ENCODE measurements at places on chromosomes 2 and 18.

DNA sequence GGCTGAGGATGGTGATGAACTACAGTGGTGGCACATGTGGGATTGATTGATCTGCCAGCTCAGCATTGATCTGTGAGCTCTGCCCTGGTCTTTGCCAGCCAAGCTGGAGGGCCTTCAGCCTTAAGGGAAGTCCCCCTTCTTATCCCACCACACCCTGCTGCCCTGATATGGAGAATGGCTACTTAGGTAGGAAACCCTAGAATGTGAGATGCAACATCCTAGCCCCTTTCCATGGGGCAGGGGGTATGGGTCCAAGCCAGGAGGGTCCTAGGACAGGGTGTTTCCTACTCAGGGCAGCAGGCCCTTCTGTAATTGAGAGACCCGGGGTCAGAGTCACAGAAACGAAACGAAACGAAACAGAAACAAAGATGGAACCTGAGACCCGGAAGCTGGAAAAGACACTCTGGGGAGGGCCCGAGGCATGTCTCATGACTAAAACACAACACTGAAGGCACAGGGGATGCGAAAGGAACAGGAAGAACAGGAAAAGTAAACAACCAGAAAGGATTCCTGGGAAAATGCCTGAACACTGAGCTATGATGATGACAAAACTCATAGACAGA is 16.9 kb upstream of the SULT1C2 start:
- DNase-seq: no peak

DNA sequence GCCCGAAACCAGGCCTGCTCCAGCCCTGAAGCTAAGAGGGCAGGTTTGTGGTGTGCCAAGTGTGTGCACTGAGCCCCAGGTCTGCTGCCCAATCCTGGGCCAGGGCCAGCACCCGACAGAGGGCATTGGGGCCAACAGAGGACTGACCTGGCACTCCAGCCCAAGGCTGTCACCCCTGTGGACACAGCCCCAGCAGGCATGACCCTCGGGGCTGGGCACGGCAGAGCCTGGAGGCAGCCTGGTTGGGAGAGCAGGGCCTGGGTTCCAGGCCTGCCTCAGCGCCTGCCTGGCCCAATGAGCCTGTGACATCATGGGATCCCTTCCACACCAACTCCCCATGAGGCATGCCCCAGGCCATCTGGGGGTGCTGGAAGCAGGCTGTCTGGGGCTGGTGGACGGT is 10.8 kb upstream of the SNED1 start:
- DNase-seq: no peak

DNA sequence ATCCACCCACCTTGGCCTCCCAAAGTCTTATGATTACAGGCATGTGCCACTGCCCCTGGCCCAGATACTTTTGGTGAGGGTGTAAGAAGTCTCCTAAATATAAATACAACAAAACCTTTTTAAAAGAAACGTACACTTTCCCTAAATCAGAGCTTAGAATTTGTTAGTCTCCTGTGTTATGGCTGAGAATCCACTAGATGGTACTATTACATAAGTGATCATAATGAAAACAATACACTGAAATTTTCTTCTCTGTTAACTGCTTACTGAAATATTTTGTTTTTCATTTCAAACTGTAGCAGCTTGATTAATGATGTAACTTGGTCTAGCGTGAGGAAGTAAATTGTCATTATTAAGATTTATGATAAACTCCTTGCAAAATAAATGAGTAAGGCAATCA is 74.8 kb upstream of the FAM98A start:
- no peak for DNase-seq

DNA sequence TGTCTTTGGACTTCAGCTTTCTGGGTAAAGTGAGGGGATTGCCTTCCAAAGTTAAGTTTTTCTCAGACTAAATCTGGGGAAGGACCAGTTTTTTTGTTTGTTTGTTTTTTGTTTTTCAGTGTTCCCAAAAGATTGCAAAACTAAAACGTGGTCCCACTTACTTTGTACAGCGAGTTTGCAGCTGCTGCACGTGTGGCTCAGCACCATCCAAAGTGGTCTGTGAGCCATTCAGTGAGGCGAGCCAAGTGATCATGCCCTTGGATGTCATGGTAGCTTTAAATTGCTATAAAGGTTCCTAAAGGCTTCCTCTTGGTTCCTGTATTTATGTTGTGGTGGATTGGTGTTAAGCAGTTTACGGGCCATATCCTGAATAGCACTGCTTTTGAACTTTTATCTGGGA is 23.0 kb downstream of the TET3 start:
- DNase-seq: no peak

DNA sequence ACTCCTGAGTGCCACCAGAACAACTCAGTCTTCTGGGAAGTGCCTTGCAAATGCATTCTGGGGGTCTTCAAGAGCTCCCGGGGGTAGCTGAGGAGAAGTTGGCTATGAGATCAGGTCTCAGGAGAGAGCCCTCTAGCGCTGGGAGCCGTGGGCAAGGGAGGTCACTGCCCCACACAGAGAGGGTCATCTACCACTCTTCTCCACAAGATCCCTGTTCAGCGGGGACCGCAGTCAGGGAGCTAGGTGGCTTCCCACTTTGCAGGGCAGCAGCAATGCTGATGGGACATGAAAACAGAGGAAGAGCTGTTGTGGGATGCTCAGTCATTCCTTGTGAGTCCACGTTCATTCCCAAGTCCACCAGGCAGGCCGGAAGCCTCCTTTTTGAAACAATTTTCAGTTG is 66.6 kb downstream of the ACKR3 start:
- DNase-seq: no peak

- DNase-seq: no peak
Observed at GRCh38 chr2:123916531-123916930, 108.6 kb upstream of the CNTNAP5 start.

DNA sequence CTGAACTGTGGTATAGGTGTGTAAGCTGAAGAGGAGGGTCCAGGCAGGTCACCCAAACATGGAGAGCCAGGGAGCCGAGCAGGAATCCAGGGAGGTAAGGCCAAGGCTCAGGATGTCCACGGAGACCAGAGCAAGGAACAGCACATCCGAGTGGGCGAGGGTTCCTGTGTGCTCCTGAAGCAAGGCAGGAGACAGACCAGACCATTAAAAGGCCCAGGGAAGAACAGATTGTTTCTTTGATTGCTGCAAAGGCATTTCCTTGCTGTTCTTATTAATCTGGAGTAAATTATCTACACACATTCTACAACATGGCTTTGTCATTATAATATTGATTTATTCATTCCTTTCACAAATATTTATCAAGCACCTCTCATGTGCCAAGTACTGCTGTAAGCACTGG is 50.1 kb upstream of the SPTBN1 start:
- no peak for DNase-seq

- DNase-seq: no peak
Observed at GRCh38 chr2:171389325-171389724, 44.5 kb downstream of the METTL8 start.

DNA sequence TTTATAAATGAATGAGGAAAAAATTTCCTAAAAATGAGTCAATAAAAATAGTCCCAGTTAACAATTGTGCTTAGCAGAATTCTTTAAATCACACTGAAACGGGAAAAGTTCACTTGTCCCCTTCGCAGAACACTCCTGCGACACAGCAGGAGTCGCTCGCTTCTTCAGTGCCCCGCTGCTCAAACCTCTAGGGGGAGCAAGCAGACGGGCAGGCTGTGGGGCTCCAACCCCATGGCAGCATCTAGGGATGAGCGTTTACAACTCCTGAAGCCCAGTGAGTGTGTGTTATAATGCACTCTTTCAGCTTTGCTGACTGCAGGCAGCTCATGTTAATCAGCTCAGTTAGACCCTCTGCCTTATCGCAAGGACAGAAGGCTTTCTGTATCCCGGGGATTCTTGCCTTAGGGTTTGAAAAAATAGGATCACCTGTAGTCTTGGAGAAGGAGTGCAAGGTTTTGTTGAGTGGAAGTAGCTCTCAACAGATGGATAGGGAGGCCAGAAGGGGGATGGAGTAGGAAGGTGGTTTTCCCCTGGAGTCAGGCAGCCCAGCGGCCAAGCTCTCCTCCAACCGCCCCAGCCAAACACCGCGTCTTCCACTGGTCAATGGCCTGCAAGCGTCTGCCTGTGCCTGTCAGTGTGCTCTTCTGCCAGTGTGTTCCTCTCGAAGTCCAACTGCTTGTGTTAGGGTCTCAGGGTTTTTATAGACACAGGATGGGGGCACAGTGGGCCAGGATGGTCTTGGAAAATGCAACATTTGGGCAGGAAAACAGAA is 1977.7 kb upstream of the LRRTM1 start:
- no peak for DNase-seq

DNA sequence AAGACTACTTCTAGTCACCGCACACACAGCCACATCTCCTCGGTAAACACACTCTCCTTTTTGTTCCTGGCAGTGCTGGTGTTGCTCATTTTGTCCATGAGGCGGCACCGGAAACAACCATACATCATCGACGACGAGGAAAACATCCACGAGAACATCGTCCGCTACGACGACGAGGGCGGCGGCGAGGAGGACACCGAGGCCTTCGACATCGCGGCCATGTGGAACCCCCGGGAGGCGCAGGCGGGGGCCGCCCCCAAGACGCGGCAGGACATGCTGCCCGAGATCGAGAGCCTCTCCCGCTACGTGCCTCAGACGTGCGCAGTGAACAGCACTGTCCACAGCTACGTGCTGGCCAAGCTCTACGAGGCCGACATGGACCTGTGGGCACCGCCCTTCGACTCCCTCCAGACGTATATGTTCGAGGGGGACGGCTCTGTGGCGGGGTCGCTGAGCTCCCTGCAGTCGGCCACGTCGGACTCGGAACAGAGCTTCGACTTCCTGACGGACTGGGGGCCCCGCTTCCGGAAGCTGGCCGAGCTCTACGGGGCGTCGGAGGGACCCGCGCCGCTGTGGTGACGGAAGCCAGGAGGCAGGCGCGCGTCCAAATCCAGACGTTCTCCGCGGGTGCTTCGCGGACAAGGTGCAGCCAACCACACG is 221.0 kb downstream of the CDH20 start:
- DNase-seq: no peak

DNA sequence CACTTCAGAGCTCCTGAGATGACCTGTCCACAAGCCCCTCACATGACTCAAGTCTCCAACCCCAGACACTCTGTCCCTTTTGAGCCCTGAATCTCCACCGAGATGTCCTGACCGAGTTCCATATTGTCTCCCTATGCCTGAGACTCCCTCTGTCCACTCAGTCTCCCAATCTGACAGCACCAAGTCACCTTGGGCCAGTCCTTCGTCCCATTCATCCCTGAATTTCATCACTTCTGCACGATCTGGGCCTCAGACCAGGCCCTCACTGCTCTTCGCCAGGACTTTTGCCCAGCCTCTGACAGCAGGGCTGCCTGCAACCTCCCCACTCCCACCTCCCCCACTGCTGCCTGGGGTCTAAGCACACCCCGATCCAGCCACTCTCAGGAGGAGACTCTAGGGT is 4.3 kb upstream of the MOCOS start:
- no peak for DNase-seq

Data from hematopoietic multipotent progenitor cell treated with erythropoietin and hydrocortisone succinate and interleukin-3 and kit ligand, for 17 days (in vitro differentiated cells).